ENCODE measurements at places on chromosomes 7 and 10. TPM values are rescaled to one million over a fixed set of nuclear protein-coding genes. Genes with fewer than 3 reads are reported as not detected.

Gene ANKRD7
- total RNA-seq: 0.16 TPM

Gene ADAM12
- total RNA-seq: 0.63 TPM

Gene ZNF212
- total RNA-seq: 4.5 TPM

Gene SPDYE8
- not detected for total RNA-seq

Gene TUBAL3
- 0.25 TPM for total RNA-seq

Gene LIPK
- not detected for total RNA-seq

Gene MOGAT3
- not detected for total RNA-seq

Gene PNLIPRP3
- not detected for total RNA-seq

Gene IFIT1
- total RNA-seq: 5.3 TPM

Gene CACNB2
- not detected for total RNA-seq

Gene PPP1R9A
- 15.9 TPM for total RNA-seq

Gene BHLHA15
- total RNA-seq: 0.13 TPM

Gene CTAGE4
- total RNA-seq: not detected

Gene FAM237B
- total RNA-seq: not detected

Gene SPDYE2
- not detected for total RNA-seq

Gene SSC4D
- total RNA-seq: 0.44 TPM

Gene CDCA7L
- total RNA-seq: 60.7 TPM

Gene FANK1
- 2.3 TPM for total RNA-seq
